NCI-H1048 (cell line): ENCODE measurements at places on chromosomes 11 and 22.

DNA sequence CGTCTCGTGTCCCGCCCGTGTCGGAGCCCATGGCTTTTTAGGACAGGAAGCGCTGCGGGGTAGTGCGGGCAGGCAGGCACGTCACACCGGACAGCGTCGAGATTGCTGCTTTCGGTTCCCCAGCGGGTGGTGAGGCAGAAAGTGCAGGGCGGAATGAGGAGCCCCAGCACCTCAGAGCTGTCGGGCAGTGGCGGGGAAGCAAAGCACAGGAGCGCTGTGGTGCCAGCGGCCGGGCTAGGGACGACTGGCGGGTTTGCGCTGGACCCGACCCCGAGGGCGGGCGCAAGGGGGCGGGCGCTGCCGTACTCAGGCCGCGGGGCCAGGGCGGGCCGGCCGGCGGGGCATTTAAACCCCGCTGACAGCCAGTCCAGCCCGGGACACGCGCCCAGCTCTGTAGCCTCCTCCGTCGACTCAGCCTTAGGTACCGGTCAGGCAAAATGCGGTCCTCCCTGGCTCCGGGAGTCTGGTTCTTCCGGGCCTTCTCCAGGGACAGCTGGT, at the start of gene SLC37A2:
SLC37A2 (plus strand) TSS at position 375 of the 498 bp plus-strand sequence; CDS start at position 438, 63 bp downstream.
- no peak for DNase-seq

- DNase-seq, result no peak
These were observed 117.4 kb upstream of the TMEM45B start for GRCh38 chr11:129698212-129698611.

DNA sequence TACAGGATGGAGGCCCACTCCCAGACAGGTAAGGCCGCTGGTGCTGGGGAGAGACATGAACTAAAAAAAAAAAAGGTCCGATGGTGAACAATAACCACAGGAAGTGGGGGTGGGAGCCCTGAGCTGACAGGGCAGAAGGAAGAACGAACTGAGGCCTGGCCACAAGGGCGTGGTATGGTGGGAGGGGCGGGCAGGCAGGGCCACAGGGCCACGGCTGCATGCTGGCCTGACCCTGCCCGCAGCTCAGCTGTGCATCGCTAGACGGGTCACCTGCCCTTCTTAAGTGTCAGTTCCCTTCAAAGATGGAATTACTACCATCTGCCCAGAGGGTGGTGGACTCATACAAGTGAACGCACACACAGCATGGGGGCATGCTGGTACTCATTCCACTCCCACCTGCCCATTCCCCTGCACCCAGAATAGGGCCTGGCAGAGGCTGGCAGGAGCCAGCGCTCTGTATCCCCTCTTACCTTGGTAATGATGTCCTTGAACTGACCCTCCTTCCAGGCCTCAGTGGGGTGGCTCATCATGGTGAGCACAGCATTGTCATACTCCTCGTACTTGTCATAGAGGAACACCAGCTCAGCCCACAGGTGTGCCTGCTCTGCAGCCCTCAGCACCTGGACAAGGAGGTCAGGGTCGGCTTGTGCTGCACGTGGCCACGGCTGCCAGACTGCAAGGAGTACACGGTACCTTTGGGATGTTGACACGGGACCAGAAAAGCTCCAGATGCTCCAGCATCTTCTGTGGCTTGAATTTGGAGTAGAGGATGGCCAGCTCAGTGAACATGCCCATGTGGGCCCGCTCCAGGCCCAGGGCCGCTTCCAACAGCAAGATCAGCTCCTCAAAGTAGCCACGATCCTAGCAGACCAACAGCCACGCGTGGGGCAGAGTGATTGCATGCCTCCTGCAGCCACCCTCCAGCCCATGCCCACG, 17.5 kb upstream of the SLC25A1 start:
- no peak for DNase-seq

GRCh38 chr22:22772396-22772795, 115.2 kb upstream of the IGLL5 start:
- DNase-seq, result no peak

DNA sequence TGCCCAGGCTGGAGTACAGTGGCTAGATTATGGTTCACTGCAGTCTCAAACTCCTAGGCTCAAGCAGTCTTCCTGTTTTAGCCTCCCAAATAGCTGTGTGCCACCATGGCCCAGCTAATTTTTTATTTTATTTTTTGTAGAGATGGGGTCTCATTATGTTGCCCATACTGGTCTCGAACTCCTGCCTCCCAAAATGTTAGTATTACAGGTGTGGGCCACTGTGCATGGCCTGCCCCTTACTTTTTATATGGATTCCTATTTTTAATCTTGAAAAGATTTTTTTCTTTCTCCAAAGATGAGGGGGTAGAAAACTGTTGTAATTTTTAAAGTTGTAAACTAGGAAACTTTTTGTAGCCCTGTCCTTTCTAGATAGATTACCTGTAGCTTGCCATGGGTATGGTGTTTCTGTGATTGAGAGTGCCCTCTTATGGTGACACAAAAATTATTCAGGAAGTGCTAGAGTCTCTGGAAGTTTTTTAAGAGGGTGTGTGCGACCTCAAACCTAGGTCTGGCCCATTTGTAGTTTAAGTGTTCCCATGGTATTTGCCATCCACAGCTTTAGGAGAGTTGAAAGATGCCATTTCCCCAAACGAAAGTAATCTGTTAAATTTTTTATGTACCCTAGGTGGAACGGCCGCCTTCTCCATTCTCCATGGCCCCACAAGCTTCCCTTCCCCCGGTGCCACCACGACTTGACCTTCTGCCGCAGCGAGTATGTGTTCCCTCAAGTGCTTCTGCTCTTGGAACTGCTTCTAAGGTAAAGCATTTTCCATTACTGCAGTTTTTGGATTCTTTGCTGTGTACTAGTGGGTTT, 32.4 kb downstream of the MCAM start:
- no peak for DNase-seq

GRCh38 chr11:45964911-45965389, 42.5 kb downstream of the LARGE2 start:
- peak; percentile 39 for DNase-seq

DNA sequence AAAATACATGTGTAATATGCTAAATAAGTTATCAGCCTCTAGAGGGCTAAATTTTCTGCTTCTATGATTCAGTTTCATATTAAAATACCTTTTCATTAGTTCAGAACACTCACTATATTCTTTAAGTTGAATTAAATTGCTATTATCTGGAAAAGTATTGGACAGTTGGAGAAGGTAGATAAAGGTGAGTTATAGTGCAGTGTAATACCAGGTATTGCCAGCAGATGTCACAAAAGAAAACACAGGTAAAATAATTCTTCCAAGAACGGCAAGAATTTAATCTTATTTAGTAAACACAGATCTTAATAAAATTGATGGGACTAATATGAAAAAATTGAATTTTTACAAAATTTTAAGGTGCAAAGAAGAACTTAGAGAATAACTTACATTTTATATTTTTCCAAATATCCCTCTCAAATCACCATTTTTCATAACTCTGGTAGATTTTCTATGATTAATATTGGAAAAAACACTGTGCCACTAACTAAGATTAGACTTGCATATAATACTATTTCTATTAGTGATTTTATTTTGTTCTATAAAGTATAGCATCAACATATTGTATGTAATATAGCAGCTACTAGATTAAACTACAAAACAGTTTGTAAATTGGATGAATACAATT, 1.7 kb upstream of the LRRC4C start:
- no peak for DNase-seq

DNA sequence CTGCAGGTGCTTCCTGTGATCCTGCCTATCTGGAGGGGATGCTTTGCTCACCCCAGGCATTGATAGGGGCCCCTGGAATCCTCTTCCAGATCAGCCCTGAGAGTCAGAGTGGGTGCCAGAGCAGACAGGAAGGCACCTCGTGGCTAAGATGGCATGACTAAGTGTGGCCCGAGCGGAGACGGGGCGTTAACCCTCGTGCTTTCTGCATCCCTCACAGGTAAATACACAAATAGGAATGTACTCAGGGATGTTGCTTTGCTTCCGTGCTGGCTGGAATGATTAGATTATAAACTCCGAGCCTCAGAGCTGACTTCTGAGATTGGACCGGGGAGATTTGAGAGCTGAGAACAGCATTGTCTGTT, 312.7 kb upstream of the B3GAT1 start:
- DNase-seq, result no peak

DNA sequence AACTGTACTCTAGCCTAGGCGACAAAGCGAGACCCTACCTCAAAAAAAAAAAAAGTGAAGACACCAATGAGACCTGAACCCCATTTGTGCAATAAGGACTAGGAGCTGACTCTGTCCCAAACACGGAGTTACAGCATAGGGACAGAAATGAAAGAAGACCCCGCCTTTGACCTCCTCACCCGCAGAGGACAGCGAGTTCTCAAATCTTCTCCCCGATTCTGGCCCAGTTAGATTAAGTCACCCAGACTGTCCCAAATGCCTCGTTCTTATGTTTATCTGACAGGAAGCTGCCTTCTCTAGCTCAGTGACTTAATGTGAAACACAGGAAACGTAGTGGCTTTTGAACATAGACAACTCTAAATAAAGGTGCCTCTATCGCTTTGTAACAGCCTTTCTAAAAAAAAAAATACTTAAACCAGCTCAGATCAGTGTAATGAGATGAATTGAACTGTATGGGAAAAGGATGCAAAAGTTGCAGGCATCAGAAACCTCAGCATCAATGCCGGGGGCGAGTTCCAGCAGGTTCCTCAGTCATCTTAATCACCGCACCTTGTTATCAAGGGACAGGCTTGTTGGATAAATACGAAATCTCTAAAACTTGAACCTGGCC, 10.6 kb downstream of the MYH9 start:
- DNase-seq, result no peak

- DNase-seq, result no peak
These were observed 63.2 kb downstream of the SHISAL1 start for GRCh38 chr22:44249376-44250147.

DNA sequence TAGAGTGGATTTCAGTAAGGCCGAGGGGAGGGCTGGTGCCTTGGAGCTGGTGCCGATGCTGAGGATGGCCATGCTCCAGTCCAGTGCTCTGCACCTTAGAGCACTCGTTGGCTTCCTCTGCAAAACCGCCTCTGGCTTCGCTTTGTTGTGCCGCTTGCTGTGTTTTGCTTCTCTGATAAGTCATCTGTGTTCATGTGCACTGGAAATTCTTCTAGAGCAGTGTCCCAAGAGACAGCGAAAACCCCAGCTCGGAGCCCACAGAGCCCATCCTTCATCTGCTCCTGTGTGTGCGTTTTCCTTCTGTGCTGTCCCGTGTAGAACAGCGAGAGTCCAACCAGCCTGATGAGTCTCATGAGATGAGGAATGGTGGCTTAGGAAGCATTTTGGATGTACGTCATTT, 12.1 kb downstream of the FAM118A start:
- DNase-seq, result no peak

DNA sequence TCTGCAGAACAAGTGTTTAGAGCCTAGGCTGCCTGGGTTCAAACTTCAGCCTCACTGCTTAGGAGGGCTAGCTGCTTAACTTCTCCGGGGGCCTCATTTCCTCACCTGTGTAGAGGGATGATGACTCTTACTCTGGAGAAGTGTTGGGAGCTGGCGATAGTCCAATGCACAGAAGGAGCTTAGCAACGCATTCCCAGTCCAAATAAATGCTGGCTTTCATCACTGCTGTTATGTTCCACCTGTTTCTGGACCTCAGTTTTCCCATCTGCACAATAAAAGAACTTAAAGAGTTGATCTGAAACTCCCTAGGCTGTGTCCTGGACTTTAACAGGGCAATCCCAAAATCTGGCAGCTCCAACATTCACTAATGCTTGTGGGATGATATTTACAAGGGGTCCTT, 337.8 kb downstream of the MIAT start:
- no peak for DNase-seq

DNA sequence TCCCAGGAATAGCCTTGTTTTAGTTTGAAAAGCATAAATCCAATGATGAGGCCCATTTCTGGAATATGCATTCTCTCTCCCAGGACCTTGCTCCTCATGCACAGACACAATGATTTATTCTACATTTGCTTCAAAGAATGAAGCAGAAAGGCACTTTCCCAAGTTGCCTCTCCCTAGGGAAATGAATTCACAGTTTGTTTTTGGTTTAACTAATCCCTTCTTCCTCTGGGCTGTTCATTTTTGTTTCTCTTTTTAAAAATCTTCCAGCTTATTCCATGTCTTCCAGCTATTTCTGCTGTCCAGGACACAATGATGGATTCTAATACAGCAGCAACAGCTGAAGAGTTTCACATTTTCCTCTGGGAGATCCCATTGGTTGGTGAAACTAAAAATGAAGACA, 1529.2 kb upstream of the TENM4 start:
- no peak for DNase-seq

DNA sequence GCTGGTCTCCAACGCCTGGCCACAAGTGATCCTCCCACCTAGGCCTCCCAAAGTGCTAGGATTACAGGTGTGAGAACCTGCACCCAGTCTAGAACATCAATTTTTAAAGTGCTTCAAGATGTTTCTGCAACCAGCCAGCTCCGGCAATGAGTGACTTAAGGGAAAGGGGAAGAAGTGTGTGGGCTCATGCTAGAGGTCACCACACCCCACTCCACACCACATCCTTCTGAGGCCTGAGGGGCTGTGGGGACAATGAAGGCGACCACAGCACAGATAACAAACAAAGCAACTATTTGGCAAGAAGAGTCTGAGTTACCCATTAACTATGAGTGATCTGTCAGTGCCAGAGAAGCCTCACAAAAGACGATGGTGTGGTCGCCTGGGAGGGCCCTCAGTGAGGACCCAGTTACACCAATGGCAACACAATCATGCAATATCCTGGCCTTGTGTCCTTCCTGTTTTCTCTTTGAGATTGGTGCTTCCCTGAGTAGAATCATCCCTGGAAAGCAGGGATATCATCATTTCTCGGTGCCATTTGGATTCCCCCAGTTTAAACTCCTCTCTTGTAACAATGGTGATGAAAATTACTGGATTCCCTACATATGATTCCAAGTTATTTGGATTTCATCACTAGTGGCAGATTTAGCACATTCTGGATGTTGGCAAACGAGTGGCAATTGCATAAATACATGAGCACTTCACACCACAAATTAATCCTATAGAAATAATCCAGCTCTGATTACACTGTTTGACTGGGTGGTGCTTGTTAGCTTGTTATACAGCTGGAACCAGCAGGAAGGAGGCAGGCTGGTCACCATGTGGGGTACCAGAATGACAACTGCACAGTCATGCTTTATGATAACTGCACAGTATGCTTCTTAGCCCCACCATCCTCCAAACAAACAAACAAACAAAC, 18.4 kb downstream of the ABTB2 start:
- DNase-seq, result no peak

GRCh38 chr11:130528298-130529261, 80.1 kb downstream of the ADAMTS15 start:
- DNase-seq, result no peak

DNA sequence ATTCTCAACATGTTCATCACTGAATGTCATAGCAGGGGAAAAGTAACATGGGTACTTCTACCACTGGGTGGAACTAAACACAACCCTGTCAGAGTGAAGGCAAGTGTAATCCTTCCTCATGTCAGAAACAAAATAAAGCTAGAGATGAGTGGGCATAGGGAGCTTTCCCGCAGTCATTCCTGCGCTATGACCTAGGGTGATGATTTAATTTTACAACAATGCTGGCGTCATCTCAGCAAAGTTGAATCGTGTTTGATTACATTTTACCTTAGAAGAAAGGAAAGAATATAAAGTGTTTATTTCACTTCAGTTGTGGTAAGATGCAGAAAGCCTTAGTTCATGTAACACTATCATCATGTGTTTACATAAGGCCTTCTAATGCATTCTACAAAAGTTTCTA, 355.6 kb downstream of the METTL15 start:
- DNase-seq, result no peak
